ENCODE measurements at places on chromosomes 3 and 15.

DNA sequence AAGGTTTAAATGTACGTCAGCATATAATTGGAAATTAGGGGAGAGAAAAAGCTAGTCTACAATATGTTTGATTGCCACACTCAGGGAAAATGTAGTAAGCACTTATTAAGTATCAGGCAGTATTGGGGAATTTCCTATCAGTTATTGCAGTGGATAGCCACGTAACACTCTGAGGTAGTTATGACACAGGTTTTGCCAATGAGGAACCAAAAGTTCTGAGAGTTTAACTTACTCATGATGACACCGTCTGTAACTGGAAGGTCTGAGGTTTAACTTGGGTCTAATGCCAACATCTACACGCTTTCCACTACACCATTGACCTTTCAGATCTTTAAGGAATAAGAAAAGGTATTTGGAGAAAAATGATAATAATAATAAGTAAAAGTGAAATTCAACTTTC lies 89.5 kb downstream of the ZMAT3 start:
- no peak for DNase-seq

DNA sequence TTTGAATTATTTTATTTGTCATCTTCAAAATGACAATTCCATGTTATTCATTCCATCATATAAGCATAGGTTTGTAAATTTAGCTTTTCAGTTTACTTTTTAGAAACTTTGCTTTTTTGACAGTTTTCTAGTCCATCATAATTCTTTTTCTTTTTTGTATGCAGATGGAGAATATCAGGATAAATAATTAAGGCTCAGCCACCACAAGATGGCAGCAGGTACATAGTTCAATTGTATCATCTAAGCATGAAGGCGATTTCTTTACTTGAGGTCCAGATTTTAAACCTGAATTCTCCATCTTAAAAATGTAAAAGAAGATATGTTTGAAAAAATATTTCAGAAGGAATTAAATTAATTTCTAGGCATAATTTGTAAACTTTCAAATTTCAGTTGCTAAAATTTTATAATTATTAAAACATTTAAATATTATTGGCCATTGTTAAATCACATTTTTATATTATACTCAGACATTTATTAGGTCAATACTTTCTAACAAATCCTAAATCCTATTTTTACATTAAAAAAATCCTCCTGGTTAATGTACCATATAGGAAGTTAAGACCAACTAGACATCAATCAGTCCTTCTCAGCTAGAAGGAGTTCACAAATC lies 15.1 kb downstream of the PLSCR5 start:
- DNase-seq: no peak

DNA sequence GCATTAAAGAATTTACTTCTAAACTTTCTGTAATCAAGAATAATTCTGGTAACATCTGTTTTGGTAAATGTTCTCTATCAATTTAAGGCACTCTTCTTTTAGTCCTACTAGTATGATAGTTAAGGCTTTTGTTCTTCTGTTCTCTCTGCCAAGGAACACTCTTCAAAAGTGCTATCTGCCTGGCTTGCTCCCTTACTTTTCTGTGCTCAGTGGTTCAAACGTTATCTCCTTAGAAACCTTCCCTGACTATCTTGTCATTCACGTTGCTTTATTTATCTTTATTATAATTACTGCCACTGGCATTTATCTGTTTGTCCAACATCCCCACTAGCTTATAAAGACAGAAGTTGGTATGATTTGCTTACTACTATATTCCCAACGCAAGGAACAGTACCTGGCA lies 59.2 kb downstream of the RFX7 start:
- DNase-seq: no peak

- DNase-seq: no peak
These were observed 136.9 kb downstream of the LEKR1 start for GRCh38 chr3:156963096-156963495.

GRCh38 chr3:43330981-43331380 lies 44.6 kb downstream of the SNRK start:
- DNase-seq: no peak

- peak; percentile 60 for DNase-seq
These were observed 7.6 kb downstream of the CTSH start for GRCh38 chr15:78937132-78937739.

DNA sequence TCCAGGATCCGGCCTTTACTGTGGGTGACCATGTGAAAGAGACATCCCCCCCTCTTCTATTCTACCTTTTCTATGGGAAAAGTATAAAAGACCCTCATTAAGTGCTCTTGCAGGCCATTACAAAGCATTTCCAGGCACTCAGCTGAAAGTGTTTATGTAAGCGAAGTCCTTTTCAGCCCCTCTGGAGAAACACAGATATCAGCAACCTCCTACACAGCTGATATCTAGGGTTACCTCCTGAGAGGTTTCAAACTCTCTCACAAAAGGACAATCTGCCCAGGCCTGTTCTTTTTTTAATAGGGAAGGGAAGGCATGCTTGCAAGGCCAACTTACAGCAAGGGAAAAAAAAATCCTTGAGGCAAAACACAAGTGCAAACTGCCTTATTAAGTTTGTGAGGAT lies 12.6 kb downstream of the ETV5 start:
- no peak for DNase-seq

GRCh38 chr3:13086531-13086981 lies 13.3 kb upstream of the IQSEC1 start:
- DNase-seq: no peak

DNA sequence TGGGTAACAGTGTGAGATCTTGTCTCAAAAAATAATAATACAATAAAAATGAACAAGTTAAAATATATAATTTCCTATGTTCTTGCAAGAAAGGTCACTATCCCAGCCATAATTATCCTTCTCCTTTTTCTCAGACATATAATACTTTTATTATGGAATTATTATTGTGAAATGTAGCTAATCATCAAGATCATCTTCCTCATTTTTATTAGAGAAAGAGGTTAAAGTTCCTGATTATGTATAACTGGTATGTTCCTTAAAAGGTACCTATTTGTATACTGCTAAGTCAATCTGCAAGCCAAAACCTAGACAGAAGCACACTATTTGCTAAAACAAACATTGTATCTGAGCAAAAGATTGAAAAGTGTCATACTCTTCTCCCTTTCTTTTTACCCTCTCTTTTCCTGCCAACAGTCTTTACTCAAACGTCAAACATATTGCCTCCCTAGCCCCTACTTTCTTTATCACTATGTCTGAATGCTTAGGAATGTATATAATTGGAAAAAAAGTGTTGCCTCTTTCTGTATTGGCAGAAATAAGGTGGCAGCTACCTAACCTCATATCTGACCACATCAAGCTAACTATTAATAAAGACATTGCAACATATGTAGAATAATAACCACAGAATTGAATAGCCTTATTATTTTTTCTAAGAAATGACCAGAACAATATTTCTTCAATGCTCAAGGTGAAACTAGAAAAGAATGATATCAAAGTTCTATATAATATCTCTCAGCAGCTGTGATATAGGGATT lies 18.5 kb downstream of the SEC11A start:
- DNase-seq: no peak

GRCh38 chr3:49623071-49623470 lies 51.1 kb upstream of the APEH start:
- no peak for DNase-seq

- no peak for DNase-seq
These were observed 293.6 kb upstream of the MDFIC2 start for GRCh38 chr3:70606018-70606417.

GRCh38 chr3:43732747-43733425 lies 42.1 kb downstream of the ABHD5 start:
- DNase-seq: no peak

DNA sequence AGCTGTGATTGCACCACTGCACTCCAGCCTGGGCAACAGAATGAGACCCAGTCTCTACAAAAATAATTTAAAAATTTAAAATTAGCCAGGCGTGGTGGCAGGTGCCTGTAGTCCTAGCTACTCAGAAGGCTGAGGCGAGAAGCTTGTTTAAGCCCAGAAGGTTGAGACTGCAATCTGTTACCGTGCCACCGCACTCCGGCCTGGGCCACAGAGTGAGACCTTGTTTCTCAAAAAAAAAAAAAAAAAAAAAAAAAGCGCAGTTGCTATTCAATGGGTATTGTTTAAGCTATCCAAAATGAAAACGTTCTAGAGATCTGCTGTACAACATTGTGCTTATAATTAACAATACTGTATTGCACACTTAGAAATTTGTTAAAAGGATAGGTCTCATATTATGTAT lies 24.0 kb downstream of the ZNF148 start:
- DNase-seq: no peak

GRCh38 chr15:65408324-65409035 lies 14.3 kb downstream of the IGDCC4 start:
- DNase-seq: no peak

DNA sequence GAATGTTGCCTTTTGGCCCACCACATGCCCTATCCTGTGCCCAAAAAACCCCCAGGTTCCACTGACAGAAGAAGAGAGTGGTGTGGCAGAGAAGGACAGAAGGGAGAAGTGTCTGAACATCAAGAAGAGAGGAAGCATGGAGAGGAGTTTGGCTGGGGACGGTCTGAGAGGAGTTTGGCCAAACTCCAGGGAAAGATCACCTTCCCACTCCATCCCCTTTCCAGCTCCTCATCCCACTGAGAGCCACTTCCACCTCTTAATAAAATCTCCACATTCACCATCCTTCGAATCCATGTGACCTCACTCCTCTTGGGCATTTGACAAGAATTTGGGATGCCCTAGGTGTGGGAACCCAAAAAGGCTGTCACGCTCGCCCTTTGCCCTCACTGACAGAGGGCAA lies 311.6 kb upstream of the GRM7 start:
- DNase-seq: no peak

- DNase-seq: no peak
These were observed 84.5 kb downstream of the CCR1 start for GRCh38 chr3:46123646-46124045.

- DNase-seq: no peak
These were observed 3.9 kb upstream of the FSIP1 start for GRCh38 chr15:39786447-39787056.

DNA sequence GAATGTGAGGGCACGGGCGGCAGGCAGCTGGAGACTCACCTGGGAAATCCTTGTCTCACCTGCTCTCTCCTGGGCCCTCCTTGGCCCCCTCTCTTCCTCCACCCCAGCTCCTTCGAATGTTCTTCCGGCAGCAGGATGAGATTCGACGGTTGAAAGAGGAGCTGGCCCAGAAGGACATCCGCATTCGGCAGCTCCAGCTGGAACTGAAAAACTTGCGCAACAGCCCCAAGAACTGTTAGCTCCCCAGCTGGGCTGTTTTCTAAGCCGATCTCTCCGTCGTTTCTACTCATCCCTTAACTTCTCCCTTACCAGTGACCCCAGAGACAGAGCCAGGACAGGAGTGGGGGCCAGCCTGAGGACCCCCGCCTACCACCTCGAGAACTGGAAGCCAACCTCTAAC lies 95.0 kb downstream of the ANP32A start:
- peak; percentile 83 for DNase-seq

DNA sequence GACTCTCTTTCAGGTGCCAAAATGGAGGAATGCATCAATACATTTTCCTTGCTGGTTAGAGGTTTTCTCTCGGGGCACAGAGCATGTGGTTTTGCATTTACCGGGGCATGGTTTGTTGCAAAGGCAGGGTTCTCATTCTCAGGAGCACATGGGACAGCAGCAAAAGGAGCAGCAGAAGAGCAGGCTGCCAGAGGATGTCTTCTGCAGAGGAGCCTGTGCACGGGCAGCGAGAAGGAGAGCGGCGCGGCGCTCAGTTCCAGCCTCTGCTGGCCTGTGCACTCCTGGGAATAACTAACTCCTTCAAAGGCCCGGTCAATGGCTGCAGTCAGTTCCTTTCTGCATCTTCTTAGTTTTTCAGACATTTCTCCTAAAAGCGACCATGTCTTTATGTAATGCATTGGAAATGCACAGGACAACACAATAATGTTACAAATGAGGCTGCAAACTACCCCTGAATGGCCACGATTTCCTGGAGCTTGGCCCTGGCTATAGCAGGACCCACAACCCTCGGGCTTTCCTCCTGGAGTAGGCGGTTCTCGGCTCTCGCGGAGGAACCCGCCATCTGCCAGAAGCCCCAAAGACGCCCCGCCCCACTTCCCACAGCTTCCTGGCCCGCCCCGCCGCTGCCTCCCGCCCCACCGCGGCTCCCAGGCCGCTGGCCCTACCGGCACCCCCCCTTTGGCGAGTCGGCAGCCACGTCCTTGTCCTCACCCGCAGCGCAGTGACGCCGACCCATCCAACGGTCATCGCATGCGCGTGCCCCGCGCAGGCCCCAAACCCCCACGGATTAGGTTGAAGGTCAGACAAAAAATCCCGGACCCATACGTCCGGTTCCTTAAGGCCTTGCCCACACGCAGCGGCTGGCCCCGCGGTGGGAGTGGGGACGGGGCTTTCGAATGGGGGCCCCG lies at the start of gene C3orf62:
C3orf62 (minus strand) TSS at position 758 of the 908 bp plus-strand sequence; CDS start at position 398, 360 bp downstream.
- peak; percentile 91 for DNase-seq

- DNase-seq: no peak
These were observed 46.7 kb downstream of the THBS1 start for GRCh38 chr15:39627451-39628143.

- no peak for DNase-seq
These were observed 17.6 kb downstream of the ACAD11 start for GRCh38 chr3:132641837-132642538.

- peak; percentile 55 for DNase-seq
These were observed 91.0 kb downstream of the CPN2 start for GRCh38 chr3:194259982-194260766.

GRCh38 chr15:90749754-90750153 lies 32.6 kb downstream of the BLM start:
- no peak for DNase-seq

- no peak for DNase-seq
These were observed 22.3 kb downstream of the RNU5B-1 start for GRCh38 chr15:65326818-65327217.

- DNase-seq: no peak
These were observed 62.7 kb downstream of the PDE8A start for GRCh38 chr15:85044251-85044853.

- DNase-seq: no peak
These were observed 3.2 kb downstream of the PODXL2 start for GRCh38 chr3:127632035-127632820.

DNA sequence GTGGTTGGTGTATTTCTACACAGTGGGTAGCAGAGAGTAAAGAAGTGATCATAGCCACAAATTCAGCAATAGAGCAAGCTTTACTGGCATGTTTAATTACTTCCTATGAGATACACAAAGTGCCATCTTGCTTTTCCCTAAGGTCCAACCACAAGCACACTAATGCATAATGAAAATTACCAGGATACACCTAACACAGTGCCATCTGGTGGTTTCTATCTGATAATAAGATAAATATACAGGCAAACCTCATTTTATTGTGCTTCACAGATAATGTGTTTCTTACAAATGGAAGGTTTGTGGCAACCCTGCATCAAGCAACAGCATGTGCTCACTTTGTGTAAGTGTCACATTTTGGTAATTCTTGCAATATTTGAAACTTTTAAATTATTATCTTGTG lies 223.0 kb downstream of the NSUN3 start:
- no peak for DNase-seq
